Colonic mucosa (tissue), 4 donors: ENCODE measurements at places on chromosomes 13 and 19.

GRCh38 chr19:50669302-50670101 lies 20.3 kb downstream of the C19orf81 start:
- DNase-seq: peak; percentile 27

GRCh38 chr13:72199640-72200039 lies 332.6 kb upstream of the DACH1 start:
- no peak for DNase-seq

- no peak for DNase-seq
These were observed 10.5 kb downstream of the GNA11 start for GRCh38 chr19:3104708-3104983.

- DNase-seq: no peak
These were observed 55.2 kb downstream of the GARRE1 start for GRCh38 chr19:34309368-34310138.

DNA sequence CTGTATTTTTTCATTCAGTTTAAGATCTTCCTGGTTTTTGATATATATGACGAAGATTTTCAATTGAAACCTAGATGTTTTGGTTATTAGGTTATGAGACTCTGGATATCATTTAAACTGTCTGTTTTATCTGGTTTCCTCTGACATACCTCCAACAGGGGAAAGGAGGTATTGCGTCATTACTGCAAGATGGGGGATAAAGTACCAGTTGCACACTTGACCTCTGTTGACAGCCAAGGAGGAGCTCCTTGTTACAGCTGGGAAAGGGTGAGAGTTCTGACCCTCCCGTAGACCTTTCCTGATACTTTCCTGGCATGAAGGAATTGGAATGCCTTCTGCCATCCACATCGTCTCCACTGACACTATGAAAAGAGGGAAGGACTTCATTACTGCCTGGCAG lies 82.0 kb upstream of the SHISA2 start:
- DNase-seq: no peak

- DNase-seq: no peak
These were observed 154.9 kb upstream of the KL start for GRCh38 chr13:32861304-32861703.

DNA sequence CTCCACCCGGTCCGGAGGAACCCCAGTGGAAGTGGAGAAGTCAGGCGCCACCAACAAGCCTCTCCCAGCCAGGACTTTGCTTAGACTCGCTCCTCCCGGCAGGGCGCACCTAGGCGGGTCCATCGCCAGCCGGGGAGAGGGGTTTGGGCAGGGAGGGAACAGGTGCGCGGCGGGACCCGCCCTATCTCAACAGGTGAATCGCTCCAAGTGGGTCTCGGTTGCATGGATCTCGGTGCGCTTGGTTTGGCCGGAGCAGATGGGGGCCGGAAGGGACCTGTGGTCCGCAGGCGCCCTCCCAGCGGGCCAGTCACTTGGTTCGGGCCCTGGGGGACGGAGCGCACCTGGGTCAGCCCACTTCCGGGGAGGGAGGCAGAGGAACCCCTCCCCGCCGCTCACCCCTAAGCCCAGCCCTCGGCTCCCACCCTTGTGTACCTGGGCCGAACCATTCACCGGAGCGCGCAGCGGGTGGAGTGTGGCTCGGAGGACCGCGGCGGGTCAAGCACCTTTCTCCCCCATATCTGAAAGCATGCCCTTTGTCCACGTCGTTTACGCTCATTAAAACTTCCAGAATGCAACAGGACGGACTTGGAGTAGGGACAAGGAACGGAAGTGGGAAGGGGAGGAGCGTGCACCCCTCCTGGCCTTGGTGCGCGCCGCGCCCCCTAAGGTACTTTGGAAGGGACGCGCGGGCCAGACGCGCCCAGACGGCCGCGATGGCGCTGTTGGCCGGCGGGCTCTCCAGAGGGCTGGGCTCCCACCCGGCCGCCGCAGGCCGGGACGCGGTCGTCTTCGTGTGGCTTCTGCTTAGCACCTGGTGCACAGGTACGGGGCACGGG lies at the start of gene LSR:
LSR (plus strand) TSS at position 693 of the 836 bp plus-strand sequence; CDS start at position 714, 21 bp downstream.
- DNase-seq: peak; percentile 92

- DNase-seq: no peak
These were observed 83.5 kb upstream of the STARD13 start for GRCh38 chr13:33369073-33369472.

DNA sequence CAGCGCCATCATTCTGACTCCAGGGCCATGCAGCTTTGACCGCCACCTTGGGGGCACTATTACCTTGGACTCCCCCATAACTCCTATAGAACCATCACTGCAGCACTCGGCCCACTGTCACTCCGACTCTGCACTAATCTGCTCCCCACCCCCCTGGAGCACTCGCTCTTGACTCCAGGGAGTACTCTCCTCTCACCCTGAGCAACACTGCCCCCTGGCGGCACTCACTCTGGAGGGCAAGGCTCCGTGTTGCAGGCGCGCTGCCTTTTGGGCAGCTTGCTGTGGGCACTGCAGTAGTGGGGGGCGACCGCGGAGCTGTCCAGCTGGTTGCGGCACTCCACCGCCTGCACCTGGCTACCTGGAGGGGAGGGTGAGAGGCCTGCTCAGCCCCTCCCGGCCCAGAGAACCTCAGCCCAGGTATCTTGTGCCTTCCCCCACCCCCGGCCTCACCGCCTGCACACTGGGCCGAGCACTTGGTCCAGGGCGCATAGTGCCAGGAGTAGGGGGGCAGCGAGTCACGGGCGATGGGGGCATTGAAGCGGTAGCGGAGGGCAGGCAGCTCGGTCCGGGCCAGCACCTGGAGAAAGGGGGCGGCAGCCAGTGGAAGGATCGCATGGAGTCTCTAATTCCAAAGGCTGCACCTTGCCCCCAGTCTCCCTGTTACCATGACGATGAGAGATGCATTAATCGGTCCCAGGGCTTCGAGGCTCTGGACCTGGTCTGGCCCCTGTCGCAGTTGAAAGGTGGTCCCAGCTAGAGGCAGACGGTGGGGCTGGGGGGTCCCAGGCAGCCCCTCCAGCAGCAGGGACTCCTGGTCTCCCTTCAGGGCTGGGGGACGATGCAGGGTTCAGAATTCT lies 8.9 kb upstream of the MYO1F start:
- DNase-seq: peak; percentile 66

DNA sequence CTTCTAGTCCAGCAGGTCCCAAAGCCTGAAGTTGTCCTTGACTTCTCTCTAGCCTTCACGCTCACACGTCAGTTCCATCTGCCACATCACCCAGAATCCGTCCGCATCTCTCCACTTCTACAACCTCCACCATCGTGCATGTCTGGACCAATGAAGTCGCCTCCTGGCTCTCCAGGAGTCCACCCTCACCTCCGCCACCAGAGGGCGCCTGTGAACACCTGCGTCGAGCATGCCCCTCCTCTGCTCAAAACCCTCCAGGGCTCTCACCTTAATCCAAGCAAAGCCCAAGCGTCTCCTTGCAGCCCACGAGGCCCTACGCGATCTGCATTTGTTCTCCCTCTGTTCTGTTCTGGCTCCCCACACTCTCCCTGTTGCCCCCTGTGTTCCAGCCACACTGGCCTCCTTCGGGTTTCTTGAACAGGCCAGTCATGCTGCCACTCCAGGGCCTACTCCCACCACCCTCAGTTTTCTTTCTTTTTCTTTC lies 3.7 kb downstream of the USHBP1 start:
- DNase-seq: peak; percentile 89

- DNase-seq: no peak
These were observed 162.4 kb downstream of the FOXO1 start for GRCh38 chr13:40503966-40504591.

GRCh38 chr13:29925457-29926097 lies 75.2 kb upstream of the UBL3 start:
- DNase-seq: peak; percentile 83

DNA sequence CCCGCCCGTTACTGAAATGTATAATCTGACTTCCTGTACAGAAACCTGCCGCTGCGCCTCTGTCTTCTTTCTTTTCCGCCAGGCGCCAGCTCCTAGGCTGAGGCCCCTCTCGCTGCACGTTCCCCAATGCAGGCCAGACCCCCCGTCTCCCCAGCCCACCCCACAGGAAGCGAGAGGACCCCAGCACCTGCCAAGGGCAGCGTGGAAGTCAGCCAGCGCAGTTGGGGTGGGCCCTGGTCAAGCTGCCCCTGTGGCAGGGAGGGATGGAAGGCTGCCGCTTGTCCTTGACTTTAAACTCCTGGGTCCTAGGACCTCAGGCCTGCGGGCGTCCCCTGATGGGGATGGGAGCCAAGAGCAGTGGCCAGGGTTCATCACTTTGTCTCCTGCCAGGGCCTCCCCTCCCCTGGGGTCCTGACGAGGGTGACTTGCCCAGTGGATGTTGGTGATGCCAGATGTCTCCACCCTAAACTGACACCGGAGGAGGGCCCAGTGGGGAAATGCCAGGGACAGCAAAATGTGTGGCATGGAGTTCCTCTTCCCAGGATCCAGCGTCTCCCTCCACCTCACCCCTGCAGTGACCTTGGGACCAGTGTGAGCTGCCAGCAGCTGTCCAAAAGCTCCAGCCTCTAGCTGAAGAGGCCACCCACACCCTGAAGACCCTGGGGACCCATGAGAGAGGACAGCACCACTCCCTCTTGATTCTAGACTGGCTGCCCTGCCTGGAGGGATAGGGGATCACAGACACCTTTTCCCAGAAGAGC lies 8.5 kb upstream of the MARCHF2 start:
- DNase-seq: no peak

- no peak for DNase-seq
These were observed 22.9 kb downstream of the CCL25 start for GRCh38 chr19:8075158-8076074.

DNA sequence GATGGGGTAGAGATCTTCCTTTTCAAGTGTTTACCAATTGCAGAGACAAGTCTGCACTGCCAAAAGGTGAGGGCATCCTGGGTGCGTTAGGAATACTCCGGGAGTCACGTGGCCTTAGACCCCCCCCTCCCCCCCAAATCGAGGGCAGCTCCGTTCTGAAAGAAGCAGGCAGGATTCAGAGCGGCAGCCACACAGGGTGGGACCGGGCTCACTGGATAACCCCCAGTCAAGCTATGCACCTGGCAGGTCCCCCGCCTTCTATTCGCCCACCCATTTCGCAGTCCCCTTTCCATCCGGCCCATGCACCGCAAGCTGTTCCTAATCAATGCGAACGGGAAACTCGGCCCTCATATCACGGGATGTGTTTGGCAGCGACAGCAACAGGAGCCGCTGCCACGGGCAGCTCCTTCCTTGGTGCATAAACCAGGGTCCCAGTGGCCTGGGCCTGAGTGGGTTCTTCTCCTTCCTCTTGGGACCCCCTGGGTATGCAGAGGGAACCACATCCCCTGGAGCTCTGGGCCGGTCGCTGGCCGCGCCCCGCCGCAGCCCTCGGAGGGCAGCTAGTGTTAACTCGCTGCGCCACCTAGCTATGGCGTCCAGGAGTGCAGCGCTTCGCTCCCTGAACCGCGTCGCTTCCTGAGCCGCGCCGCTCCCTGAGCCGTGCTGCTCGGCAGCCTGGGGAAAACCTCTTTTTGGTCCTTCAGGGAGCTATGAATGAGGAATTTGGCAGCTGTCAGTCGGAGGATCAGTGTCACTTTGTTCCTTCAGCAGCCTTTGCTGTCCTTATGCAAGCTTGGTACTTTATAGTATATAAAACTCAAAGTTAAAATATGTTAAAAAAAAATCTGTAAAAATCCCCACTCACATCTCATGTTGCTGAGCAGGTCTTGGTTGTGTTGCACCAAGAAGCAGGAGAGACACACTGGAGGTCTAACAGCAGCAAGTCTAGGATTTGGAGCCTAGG lies 41.4 kb downstream of the LYL1 start:
- peak; percentile 92 for DNase-seq

GRCh38 chr19:35015270-35015953 lies 14.9 kb upstream of the SCN1B start:
- no peak for DNase-seq
